ENCODE measurements at places on chromosomes 16 and 17. TPM values are rescaled to one million over a fixed set of nuclear protein-coding genes. Genes with fewer than 3 reads are reported as not detected.

Gene C17orf100
- total RNA-seq = 1.5 TPM

Gene CD300A
- total RNA-seq = 16.6 TPM

Gene TM4SF5
- not detected for total RNA-seq

Gene CHD9NB
- 0.25 TPM for total RNA-seq

Gene MT3
- total RNA-seq = 7.9 TPM

Gene DNASE1L2
- 2.2 TPM for total RNA-seq

Gene CLEC10A
- total RNA-seq = not detected
